ENCODE measurements at places on chromosomes 3 and 15.

- DNase-seq: no peak
Observed at GRCh38 chr3:63943678-63944077, 31.5 kb upstream of the SCAANT1 start.

- DNase-seq: no peak
Observed at GRCh38 chr15:71548401-71548807, 261.9 kb upstream of the NR2E3 start.

DNA sequence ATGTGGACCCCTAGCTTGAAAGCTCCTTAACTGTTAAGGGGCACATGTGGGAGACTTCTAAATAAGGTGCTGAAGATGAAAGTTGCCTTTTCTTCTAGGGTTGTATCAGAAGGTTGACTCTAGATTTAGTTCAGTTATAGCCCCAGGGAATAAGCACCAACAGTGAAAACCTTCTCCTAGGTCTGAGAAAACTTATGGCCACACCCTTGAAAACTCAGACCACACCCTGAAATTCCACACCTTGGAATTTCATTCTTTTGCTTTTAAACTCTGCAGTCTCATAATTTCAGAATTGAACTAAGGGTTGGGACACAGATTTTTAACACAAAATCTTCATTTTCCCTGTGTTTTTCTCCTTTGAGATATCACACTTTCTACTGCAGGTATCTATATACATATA lies 355.8 kb upstream of the IL12A start:
- DNase-seq: no peak

DNA sequence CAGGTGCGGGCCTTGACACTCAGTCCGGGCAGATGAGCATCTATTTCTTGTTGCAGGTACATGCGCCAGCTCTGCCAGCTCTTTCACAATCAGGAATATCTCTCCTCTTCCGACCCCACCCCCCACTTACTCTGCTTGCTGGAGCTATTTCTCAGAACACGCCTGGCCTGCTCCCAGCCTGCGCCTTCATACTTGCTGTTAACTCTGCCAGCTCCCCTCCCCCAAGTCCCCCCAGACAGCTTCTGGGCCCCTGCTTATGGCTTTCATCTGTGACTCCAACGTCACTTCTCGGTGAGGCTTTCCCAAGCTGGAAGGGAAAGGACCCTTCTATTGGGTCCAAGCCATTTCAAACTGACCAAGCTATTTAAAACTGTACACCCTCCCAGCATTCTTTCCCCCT lies 15.2 kb downstream of the MAGEF1 start:
- DNase-seq: no peak

GRCh38 chr3:152405915-152406802 lies 137.4 kb downstream of the MBNL1 start:
- DNase-seq: no peak

DNA sequence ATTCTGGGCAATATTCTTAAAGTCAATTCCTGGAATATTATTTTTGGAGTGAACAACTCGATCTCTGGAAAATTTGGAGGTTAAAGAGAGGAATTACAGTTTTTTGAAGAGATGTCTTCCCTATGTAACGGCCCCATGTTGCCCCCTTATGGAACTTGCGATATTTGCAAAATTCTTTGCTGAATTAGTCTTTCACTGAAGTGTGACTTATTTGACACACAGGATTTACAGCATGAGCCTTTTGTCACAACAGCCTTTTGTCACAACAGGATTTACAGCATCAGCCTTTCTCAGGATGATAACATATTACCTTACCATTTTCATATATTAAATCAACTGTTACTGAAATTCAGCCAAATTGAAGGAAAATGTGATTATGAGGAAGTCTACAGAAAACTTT lies 37.8 kb upstream of the SPTSSB start:
- peak; percentile 61 for DNase-seq

DNA sequence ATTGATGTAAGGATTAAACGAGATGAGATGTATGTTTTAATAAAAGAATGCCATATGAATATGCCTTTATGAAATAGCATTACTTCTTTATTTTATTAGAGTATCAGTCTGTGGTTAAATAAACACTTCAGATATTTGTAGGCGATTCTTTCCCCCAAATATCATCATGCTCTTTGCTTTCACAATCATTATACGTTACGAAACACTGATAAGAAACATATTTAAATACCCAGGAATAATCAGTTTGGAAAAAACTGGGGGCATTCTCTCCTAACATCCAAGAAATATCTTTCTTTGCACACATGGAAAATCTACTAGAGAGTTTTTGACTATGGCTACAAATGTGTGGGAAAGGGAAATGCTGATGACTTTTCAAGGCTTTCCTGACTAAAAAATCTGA lies 4.4 kb upstream of the PLAAT1 start:
- no peak for DNase-seq

DNA sequence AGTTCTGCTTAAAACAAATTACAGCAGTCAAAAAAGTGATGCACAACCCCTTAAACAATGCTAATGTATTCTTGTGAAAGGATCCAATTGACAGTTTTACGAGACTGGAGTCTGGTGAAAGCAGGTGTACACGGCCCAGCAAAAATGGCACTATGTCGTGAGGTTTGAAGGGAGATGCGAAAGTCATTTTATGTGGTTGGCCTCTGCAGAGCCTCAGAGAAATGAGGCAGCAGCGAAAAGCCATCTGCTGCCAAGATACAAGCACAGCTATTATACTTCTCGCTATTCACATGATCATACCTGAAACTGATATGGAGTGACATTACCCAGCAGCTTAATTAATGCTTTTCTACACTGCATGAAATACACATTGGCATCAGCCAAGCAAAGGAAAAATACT lies 36.4 kb downstream of the MECOM start:
- no peak for DNase-seq

DNA sequence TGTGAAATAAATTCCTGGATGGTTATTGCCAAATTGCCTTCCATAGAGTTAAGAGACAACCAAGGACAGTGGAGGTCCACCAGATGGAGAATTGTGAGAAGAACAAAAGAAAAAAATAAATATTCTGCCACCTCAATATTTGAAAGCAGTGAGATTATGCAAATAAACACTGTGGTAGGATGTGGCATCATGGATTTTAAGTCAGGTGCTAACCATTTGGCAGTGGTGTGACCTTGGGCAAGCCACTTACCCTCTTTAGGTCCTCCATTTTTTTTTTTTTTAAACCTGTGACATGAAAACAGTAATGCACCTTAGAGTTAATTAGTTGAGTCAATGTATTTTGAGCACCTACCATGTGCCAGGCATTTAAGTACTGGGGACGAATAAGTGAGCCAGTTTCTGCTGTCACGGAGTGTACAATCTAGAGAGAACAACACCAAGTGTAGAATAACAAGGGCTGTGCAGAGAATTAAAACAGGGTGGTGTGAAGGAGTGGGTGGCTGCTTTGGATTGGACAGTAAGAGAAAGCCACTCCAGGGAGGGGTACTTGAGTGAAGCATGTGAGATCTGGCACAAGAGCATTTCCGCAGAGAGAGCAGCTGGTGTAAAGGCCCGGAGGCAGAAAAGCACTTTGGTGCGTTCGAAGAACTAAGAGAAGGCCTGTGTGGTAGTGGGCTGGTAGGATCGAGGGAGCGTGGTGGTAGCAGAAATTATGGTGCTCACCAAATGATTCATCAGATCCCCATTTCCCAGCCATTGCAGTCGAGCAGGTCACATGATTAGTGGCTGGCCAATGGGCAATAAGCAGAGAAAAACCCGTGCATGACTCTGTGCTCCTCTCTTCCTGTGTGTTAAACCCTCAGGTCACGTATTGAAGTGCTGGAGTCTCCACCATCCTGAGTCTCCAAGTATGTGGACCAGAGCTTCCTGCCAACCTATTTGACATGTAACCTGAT lies 39.2 kb downstream of the CCK start:
- no peak for DNase-seq

DNA sequence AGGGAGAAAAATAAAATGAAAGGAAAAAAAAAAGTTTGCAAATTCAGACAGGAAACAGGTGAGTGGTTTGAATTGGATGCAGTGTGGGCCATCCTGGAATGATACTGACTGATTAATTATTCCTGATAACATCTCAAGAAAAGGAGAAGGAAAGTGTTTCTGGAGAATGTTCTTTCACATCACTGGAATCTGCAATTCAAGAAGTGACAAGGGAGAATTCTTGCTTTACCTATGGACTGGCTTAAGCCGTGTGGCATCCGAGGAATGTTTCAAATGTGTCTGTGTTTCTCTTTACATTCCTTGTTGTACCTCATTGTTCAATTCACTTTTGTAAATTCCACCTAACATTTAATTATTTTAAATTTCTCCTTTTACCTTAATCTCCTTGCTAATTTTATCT lies 465.0 kb downstream of the EPHB1 start:
- no peak for DNase-seq

DNA sequence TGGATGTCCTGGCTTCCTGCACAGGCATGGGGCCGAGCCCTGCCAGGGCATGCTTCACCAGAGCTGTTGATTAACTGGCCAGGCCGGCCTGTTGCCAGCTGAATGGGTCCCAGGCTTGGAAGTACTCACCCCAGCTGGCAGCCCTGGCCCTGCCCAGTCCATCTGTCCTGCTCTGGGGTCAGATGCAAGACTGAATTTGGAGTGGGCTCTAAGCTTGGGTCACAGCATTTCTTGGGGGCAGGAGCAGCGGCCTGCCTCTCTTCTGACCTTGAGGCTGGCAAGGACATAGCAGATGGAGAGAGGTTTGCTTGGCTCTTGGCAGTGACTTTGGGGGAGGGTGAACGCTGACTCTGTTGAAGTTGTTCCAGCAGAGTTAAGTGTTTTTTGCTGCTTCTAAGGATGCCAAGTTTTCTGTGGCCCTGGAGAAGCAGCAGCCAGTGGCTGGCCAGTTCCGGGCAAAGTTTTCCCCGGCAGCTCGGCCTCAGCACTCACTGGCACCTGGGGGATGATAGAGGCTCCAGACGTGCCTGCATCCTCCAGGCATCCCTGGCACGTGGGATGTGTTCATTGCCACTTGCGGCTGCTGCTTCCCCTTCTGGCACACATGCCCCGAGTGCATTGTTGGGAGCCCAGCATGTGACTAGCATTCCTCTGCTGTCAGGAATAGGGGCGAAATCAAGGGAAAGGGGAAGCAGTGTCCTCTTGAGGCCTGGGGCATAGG lies 22.9 kb downstream of the PDIA5 start:
- DNase-seq: no peak

- no peak for DNase-seq
Observed at GRCh38 chr3:122067588-122068240, 12.6 kb downstream of the CD86 start.

GRCh38 chr15:101560722-101561583 lies 71.4 kb upstream of the PCSK6 start:
- DNase-seq: no peak

DNA sequence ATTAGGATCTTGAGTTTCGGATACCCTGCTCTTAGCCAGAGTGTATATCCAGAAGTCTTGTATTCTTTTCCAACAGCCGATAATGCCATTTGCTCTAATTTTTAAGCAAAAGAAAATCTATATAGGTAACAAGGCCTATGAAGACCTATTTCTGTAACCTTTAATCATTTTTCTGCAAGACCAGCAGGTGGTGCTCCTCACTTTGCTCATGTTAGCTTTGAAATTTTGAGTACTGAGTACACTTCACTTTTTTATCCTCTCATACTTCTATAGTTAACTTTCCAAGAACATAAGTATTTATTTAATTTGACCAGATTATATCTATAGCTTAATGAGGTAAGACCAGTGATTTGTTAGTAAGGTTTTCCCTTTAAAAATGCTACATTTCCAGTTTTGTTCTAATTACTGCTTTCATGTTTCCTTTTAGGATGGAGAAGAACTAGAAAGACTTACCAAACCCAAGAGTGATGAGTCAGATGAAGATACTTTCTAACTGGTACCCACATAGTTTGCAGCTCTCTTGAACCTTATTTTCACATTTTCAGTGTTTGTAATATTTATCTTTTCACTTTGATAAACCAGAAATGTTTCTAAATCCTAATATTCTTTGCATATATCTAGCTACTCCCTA lies 20.5 kb downstream of the SLC35A5 start:
- peak; percentile 34 for DNase-seq

- no peak for DNase-seq
Observed at GRCh38 chr3:12536423-12536822, 8.9 kb downstream of the MKRN2OS start.

- DNase-seq: no peak
Observed at GRCh38 chr15:73602992-73603391, 30.2 kb downstream of the NPTN start.

GRCh38 chr3:99111235-99111634 lies 209.7 kb upstream of the DCBLD2 start:
- no peak for DNase-seq

GRCh38 chr3:187912007-187912406 lies 166.7 kb upstream of the BCL6 start:
- no peak for DNase-seq

DNA sequence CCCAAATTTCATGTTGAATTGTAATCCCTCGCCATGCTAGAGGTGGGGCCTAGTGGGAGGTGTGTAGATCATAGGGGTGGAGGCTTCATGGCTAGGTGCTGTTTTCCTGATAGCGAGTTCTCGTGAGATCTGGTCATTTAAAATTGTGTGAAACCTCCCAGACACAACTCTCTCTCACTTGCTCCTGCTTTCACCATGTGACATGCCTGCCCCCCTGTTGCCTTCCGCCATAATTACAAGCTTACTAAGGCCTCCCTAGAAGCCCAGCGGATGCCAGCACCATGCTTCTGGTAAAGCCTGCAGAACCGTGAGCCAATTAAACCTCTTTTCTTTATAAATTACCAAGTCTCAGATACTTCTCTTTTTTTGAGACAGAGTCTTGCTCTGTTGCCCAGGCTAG lies 36.0 kb downstream of the CCDC54 start:
- no peak for DNase-seq

DNA sequence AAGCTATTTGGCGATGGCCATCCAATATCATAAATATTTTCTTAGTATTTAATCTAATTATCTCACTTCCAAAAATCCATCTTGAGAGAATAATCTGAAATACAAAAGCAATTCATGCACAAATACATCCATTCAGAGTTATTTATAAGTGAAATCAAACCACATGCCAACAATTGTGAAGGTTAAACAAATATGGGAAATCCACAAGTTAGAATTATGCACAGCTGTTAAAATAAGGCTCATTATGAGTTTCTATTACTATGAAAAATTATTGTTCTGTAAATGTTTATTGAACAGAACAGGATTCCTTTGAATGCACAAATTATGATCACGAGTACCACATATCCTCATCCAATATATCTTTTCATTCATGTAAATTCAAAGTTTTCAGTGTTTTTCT lies 267.7 kb downstream of the PLOD2 start:
- no peak for DNase-seq

DNA sequence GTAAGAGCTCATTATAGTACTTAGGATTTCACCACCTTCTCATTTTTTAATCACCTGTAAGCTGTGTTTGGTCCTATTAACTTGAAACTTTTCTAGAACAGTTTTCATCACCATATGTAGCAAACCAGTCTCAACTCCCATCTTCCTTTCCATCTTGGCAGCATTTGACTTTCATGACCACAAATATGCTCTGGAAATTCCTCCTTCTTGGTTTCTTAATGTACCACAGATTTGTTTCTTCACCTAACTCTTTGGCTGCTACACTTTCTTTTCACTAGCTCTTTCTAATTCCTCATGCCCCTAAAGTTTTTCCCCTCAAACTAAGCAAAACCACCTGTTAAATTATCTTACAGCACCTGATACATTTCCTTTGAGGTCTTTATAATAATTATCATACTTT lies 13.2 kb upstream of the NMB start:
- no peak for DNase-seq

All from CD4-positive, alpha-beta T cell treated with Interleukin-21 for 1 hour (primary cell).